ENCODE measurements at places on chromosomes 6 and 20.

DNA sequence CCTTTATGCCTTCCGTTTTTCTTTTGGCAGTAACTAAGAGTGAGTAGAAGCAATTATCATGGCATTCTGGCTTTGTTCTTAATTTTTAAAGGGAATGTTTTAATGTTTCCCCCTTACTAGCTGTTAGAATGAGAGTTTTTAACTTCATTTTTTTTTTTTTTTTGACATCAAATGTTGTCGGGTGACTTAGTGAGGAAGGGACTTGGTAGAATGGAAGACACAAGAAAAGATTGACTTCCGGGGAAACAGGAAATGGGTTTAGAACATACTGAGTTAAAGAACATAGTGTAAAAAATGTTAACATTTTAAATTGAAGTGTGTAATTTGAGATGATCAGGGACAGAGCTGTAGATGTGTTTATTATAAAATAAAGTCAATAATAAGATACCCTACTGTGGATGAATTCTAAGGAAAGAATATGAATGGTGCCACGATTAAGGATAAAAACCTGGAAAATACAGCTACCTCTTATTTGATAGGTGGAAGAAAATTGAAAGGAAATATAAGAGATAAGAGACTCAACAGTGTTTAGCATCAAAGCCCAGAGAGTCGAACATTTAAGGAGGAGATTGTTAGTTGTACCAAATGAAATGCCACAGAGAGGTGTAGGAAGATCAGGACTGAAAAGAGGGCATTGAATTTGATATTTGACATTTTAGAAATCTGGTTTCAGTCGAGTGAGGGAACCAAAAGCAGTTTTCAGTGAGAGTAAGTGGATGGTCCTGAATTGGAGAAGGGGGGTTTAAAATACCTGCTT is 9.4 kb downstream of the HSF2 start:
- no peak for DNase-seq

DNA sequence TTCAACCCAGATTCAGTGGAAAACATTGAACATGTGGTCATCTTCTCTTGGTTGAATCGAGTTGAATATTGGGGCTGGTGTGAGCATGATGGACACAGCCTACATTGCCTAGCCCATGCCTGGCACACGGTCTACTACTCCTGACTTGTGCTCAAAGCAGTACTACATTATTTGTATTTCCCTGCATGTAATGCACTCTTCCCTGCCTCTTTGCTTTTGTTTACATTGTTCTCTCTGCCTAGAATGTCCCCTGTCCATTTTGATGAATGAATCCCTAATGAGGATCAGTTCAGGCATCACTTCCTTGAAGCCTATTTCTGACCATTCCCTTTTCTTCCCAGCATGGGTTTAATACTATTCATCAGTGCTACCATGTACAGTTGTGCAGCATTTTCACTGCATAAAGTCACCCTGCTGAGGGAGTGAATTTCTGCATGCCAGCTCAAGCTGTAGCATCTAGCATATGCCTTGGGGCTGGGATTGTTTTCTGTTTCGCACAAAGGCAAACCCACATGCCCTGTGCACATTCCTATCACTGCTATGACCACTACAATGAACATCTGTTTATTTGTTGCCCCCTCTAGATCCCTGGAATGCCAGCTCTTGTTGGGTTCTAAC is 75.3 kb upstream of the CCN6 start:
- DNase-seq, result no peak

DNA sequence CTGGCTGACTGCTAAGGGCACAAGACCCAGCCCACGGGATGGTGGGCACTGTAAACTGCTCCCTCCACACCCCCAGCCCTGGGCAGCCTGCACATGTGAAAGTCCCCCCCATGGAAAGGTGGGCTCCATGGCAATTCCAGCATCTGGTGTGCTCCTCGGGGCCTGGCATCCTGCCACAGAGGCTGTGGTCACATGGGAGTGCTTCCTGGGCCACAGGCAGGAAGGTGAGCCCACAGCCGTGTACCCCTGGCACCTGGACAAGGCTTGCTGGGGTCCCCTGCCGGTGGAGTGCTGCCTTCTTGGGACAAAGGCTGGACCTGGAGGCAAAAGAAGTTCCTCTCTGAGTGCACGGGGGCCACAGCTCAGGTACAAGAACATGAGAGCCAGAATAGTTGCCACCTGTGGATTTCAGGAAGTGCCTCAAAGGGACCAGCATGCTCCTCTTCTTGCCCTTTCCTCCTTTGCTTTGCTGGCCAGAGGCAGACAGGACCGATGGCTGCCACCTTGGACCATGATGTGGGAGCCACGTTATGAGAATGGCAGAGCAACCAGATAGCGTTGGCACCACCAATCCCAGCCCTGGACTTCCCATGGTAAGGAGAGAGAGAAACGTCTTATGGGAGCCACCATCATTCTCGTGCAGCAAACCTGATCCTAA is 120.2 kb upstream of the MLN start:
- DNase-seq, result no peak

GRCh38 chr6:118146584-118146983 is 239.5 kb downstream of the SLC35F1 start:
- no peak for DNase-seq

- no peak for DNase-seq
These were observed 8.9 kb downstream of the FYN start for GRCh38 chr6:111864138-111865048.

DNA sequence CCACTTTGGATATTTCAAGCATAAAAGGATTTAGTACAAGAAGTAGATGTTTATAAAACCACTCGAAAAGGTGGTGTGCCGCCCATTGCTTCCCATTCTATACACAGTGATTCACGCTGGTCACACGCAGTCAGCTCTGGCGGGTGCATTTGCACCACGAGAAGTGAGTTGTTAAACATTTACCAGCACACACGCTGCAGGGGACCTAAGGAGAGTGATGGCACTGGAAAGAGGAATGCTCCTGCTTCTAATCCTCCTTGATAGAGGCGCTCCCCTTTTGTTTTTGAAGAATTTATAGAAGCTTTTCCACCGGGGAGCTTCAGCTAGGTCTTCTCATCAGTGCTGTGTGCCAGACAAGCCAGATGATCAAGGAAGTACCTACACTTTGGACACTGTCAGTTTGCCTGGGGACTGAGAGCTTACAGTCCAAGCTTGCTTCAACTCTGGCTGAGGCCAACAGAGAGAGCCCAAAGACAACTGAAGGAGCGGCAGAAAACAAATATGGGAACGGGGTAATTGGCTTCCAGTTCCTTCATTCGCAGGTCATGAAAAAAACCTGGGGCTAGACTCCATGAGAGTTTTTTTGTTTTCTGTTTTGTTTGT is 31.2 kb downstream of the MUC22 start:
- no peak for DNase-seq

GRCh38 chr6:106913111-106913510 is 61.4 kb downstream of the CD24 start:
- DNase-seq, result no peak

GRCh38 chr6:35809809-35810208 is 4.7 kb downstream of the LHFPL5 start:
- no peak for DNase-seq

DNA sequence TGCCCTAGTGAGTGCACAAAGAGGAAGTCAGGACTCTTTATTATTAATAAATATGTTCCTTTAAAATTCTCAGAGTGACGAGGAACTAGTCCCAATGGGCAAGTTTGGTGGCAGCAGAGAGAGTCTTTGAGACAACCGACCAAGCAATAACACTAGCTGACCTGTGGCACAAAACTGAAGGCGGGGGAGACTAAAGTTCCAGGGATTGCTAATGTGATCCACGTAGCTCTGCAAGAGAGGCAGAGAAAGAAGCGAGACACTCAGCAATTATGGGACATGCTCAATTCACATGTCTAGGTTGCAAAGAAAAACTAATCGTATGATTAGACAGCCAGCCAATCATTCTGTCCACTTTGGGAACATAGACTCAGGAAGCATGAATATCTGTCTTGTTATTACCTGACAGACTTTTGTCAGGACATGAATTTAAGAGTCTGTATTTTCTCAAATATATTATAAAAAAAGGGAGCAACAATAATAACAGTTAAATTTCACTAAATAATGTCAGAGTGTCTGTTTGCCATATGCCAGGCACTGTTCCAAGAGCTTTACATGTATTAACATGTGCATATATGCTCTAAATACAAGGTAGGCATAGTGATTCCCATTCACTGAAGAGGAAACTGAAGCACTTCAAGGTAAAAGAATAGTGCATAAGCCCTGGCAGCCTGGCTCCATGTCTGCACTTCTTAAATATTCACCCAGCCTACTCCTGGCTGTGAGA is 81.0 kb downstream of the COL9A1 start:
- no peak for DNase-seq

DNA sequence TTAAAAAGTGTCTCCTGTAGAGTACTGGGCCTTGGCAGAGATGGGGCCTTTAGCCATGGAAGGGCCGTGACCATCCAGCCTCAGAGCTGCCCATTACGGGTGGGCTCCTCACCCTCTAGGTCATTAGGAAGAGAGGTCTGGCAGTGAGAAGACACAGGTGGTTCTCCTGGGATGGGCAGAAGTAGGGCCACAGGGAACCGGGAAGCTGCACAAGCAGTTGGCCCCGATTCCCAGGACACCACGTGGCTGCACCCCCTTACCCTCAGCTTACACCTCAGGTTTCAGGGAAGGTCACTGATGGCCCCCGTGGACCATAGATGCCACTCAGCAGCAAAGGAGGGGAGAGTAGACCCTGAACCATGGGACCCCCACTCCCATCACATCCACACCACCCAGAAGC is 1.6 kb downstream of the RAET1G start:
- DNase-seq, result no peak

DNA sequence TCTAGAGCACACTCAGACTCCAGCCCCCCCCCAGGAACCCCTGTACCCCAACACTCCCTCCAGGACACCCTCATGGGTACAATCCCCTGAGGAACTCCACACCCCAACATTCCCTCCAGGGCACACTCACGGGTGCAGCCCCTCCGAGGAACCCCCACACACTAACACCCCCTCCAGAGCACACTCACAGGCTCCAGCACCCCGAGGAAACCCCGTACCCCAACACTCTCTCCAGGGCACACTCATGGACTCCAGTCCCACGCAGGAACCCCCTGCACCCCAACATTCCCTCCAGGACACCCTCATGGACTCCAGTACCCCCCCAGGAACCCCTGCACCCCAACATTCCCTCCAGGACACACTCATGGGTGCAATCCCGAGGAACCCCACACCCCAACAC is 31.6 kb downstream of the LAMA5 start:
- DNase-seq, result no peak
